ENCODE measurements at places on chromosomes 6 and 20.

GRCh38 chr6:37535759-37536490 lies 36.2 kb upstream of the CCDC167 start:
- no peak for DNase-seq

- no peak for DNase-seq
Observed at GRCh38 chr6:105263685-105264610, 84.1 kb upstream of the POPDC3 start.

DNA sequence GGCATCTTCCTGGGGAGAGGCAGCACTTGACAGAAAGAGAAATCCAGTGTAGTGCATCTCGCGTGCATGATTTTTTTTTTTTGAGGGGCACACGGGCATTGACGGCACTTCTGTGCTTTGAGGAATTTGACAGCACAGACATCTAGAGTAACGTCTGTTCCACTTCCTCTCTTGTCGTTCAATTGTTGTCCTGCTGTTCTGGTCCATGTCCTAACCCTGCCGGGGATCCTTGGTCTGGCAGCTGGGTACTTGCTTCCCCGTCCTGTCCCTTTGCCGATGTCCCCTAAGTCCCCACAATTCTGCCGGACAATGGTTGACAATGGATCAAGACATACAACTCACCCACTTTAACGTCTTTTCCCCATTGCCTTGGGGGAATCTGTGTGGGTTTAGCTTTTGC lies 46.0 kb upstream of the NAA20 start:
- no peak for DNase-seq

- DNase-seq: peak; percentile 68
Observed at GRCh38 chr6:16804546-16805242, 43.4 kb upstream of the ATXN1 start.

DNA sequence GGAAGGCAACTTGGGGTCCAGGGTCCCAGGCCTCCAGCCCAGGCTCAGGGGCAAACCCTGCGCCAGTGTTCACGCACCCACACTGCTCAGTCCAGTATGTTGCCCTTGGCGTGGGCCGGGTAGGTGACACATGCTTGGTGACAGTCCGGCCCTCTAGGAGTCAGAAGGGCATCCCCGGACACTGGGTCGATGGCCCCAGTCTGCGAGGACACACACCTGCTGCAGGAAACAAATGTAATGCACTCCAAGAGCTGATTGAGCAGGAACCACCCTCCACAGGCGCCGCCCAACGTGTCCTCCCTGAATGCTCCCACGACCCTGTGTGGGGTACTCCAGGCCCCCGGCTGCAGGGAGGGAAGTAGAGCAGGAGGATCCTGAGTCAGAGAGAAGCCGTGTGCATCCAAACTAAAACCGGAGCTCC lies 160.7 kb downstream of the DLL1 start:
- no peak for DNase-seq

- no peak for DNase-seq
Observed at GRCh38 chr6:66184091-66184490, 477.1 kb upstream of the EYS start.

DNA sequence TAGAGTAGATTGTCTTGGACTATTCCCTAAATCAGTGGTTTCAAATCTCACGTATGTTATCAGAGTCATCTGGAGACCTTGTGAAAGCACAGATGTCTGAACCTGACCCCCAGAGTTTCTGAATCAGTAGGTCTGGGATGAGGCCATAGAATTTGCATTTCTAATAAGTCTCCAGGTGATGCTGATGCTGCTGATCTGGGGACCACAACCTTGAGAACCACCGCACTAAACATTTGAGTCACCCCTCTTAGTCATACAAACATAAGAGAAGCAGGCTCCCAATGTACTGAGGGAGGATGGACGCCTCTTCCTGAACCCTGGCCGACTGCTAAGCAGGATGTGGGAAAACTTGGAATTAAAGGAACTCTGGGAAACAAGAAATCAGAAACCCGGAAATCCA lies 187.8 kb upstream of the PRDM1 start:
- no peak for DNase-seq

Measured in AML-193 (cell line).